ENCODE measurements at places on chromosomes 3 and 15.

- no peak for DNase-seq
Measured at GRCh38 chr3:25678581-25678980, 13.9 kb upstream of the TOP2B start.

DNA sequence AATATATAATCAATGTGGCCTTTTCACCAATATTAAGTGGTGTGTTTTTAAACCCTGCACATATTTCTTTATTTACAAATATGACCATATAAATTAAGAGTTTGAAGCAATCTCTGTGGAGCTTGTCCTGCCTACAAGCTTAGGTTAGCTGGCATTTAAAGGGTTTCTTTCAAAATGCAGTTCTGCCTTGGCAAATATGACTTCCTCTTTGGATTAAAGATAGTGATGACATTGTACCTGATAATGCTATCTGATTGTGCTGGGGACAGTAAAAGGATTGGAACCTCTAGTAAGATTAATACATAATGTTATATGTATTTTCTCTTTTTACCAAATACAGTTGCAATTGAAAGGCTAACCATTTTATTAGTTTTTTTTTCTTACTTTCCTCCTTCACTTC lies 249.1 kb downstream of the OTOL1 start:
- DNase-seq: no peak

DNA sequence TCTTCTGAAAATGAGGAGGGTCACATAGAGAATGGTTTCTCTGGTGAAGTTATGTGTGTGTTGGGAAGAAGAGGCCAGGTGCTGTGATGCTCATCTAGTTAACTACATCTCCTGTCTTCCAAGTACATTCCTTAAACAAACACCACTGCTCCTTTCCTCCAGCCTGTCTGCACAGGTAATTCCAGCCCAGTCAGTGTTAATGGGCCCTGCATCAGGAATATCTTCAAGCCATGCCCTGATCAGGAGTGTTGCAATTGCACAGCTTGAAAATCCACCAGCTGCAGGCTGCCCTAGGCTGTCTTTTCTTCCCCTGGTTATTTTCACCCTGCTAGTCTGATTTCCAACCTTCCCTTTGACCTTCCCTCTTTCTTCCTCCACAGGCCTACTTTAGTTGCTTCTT lies 41.9 kb upstream of the LMOD3 start:
- no peak for DNase-seq

- no peak for DNase-seq
Measured at GRCh38 chr3:132973441-132973840, 64.8 kb upstream of the TMEM108 start.

DNA sequence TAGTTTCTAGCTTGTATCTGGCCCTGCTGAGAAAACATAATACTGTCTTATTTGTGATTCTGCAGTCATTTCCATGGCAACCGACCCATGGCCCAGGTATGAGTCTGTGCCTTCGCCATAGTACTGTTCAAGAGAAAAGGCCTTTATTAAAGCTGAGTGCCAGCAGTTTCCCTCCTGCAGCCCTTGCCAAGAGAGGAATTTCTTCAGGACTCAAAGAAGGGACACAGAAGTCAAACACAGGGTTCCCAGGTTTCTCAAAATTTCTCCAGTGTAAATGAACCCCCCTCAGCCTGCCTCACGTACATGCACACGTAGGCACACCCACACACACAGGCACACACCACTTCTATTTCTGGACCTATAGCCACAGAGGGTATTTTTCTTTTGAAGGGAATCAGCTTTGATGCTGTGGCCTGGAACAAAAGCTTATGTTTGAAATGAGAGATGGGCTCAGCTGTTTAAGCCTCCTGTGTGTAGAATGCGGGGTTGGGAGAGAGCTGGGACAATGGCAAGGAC lies 269.2 kb downstream of the PDCD6IP start:
- DNase-seq: no peak

- no peak for DNase-seq
Measured at GRCh38 chr15:81863162-81863561, 182.7 kb downstream of the MEX3B start.

DNA sequence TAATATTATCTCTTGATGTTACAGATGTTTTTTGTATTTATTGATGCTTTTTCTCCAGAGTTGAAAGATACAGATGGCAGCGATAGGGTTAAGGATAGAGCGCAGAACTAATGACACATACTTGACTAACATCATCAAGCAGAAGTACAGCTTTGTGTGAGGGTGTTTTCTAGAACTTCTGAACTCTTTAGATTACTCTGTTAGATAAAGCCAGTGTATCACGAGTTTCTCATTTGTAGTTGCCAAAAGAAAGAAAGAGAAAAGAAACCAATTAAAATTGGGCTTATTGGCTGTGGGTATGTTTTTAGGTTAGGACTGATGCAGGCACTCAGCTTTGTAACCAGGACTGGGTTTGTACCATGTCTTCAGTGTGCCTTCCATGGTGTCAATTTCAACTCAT lies 6.6 kb upstream of the GPR171 start:
- no peak for DNase-seq
